Sigmoid colon (tissue), 7 donors: ENCODE measurements at places on chromosomes 2 and 18.

- no peak for DNase-seq
Observed at GRCh38 chr2:9753276-9753600, 90.0 kb upstream of the TAF1B start.

DNA sequence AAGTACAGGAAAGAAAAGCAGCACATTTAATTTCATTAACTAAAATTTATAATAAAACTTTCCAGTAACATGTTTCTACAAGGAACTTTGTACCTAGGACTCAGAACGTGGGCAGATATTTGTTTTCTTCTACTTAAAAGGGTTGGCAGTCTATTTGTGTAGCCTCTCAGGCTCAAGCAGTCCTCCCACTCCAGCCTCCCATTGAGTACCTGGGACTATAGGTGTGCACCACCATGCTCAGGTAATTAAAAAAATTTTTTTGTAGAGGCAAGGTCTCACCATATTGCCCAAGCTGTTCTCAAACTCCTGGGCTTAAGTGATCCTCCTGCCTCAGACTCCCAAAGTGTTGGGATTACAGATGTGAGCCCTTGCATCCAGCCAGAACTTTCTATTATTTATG lies 36.8 kb downstream of the UGP2 start:
- DNase-seq, result no peak

DNA sequence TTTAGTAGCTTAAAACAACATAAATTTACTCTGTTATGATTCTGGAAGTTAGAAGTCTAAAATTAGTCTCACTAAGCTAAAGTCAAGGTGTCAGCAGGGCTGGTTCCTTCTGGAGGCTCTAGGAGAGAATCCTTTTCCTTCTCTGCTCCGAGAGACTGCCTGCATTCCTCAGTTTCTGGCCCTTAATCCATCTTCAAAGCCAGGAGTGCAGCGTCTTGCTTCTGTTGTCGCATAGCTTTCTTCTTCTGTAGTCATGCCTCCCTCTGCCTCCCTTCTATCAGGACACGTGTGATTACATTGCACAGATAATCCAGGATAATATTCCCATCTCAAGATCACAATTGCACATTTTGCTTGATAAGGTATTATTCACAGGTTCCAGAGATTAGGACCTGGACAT lies 35.1 kb downstream of the DAPL1 start:
- no peak for DNase-seq

DNA sequence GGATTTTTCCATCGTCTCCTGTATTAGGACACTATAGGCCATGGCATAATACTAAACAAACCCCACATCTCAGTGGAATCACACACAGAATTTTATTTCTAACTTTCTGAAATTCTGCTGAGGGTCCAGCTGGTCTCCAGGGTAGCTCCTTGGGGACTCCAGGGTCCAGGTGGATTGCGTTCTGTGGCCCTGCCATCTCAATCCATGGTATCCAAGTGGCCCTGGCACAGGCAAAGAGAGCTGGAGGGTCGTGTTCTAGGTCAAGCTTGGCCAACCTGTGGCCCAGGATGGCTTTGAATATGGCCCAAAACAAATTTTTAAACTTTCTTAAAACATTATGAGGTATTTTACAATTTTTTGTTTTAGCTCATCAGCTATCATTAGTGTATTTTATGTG lies 134.6 kb downstream of the CTIF start:
- peak; percentile 25 for DNase-seq

- DNase-seq, result no peak
Observed at GRCh38 chr2:37190290-37190689, 1.8 kb upstream of the SULT6B1 start.

- DNase-seq, result no peak
Observed at GRCh38 chr2:13751955-13752354, 880.6 kb upstream of the LRATD1 start.

GRCh38 chr2:120847700-120848321 lies 112.1 kb downstream of the GLI2 start:
- DNase-seq, result peak; percentile 65

DNA sequence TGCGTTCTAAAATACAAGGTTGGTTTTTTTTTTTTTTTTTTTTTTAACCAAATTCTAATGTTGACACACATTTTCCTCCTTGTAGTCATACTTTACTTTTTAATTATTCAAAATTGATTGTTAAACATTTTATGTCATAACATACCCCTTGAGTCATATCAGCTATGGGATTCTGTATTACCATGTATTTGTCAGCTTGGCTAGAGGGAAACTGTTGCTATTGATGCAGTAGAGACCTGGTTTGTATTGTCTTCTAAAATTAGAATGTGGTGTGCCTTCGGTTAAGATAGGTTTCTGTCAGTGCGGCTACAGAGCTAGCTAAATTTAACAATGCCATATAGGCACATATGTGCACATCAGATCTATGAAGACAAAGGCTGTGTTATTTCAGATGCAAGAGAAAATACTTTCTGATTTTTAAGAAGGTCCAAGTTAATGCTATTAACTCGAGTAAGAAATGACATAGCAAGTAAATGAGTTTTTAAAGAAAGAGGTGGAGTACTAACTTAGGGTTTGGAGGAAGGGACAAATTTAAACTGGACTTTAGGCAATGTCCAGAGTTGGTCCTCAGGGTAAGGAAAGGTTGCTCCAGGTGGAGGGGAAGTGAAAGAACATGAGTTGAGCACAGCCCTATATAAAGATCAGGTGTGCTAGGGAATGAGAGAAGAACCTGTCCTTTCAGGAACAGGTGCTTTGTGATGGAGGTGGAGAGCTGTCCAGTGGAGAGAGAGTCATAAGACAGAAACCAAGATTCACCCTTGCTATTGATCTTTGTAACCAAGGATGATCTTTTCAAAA lies 152.3 kb downstream of the PRPF40A start:
- DNase-seq, result no peak

GRCh38 chr18:48391868-48392267 lies 17.3 kb downstream of the ZBTB7C start:
- no peak for DNase-seq

GRCh38 chr2:98773907-98774306 lies 43.0 kb upstream of the MGAT4A start:
- no peak for DNase-seq

DNA sequence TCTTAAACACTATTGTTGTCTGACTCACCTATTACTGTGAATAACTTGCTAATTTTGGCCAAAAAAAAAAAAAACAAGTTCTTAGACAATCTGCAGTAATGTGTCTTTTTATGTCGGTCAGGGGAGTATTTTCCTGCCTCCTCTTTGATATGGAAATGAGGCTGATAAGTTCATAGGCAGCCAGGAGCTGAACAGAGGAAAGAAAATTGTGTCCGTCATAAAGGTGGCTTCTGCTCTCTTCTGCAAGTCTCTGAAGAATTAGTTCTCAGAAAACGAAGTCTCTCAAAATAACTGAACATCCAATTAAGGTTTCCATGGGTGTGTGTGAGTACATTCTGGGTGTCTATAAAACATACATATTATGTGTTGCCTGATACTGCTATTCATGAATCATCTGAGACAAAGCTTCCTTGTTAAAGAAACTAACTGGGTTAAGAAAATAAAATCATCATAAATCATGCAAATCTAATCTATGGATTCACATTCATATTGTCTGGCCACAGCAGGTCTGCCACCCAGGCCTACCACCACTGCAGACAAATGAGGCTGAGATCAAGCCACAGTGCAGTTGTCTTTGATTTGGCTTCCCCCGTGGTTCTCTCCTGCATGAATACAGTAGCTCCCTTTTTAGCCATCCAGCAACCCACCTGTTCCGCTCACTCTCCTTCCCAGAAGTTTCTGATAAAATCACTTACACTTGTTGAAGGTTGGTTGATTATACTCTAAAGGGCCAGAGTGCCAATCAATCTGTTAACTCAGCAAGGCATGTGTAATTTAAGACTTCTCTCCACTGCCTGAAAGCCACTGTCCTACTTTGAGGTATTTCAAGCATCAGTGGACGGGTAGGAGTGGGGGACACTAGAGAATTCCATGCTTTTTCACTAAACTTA lies 19.4 kb upstream of the SP5 start:
- DNase-seq, result no peak

- DNase-seq, result no peak
Observed at GRCh38 chr2:71846669-71847291, 300.9 kb downstream of the CYP26B1 start.

- no peak for DNase-seq
Observed at GRCh38 chr2:29991086-29991485, 69.7 kb upstream of the ALK start.
